ENCODE measurements at places on chromosomes 2 and 18.

GRCh38 chr2:219906114-219907010 lies 278.9 kb downstream of the SLC4A3 start:
- no peaks in the 10 kb centered on the region for H3K36me3 ChIP-seq
- H3K27ac ChIP-seq: no peak overlapping the region
- H3K4me1 ChIP-seq: peaks cover 4% of the 10 kb centered on the region
- DNase-seq: no peak
- H3K4me3 ChIP-seq: no peak overlapping the region

GRCh38 chr2:227436436-227437174 lies 35.4 kb upstream of the AGFG1 start:
- no peaks in the 10 kb centered on the region for H3K4me1 ChIP-seq
- H3K27ac ChIP-seq: no peak overlapping the region
- H3K27me3 ChIP-seq: peaks cover 4% of the 10 kb centered on the region
- DNase-seq: no peak

GRCh38 chr2:136334967-136335366 lies 217.0 kb upstream of the CXCR4 start:
- no peaks in the 10 kb centered on the region for H3K36me3 ChIP-seq
- no peak overlapping the region for H3K27ac ChIP-seq
- no peak overlapping the region for H3K4me3 ChIP-seq
- no peaks in the 10 kb centered on the region for H3K4me1 ChIP-seq

GRCh38 chr18:65547046-65547445 lies 203.8 kb upstream of the CDH7 start:
- no peak for DNase-seq
- H3K4me3 ChIP-seq: no peak overlapping the region
- no peaks in the 10 kb centered on the region for H3K27me3 ChIP-seq
- H3K36me3 ChIP-seq: no peaks in the 10 kb centered on the region

DNA sequence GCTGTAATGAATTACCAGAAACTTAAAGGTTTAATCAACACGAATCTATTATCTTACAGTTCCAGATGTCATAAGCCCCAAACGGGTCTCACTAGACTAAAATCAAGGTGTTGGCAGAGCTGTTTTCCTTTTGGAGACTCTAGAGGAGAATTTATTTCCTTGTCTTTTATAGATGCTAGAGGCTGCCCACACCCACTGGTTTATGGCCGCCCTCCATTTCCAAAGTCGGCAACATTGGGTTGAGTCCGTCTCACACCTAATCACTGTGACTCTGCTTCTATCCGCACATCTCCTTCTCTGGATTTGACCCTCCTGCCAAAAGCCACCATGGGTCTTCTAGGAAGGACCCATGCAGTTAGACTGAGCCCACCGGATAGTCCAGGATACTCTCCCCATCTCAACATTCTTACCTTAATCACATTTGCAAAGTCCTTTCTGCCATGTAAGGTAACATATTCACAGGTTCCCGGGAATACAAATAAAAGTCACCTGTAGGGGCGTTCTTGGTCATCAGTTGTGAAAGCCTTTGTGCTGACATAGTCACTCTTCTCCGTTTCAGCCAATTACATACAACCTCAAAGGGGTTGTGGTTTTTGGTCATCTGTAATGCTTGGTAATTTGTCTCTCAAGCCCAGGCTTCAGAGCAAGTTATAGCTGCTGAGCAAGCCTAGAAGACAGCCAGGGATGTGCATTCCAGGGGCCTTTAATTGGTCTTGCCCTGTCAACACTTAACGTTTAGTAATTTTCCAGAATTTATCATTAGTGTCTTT lies 179.4 kb downstream of the ANTXR1 start:
- H3K4me3 ChIP-seq: no peak overlapping the region
- H3K27me3 ChIP-seq: no peaks in the 10 kb centered on the region
- H3K4me1 ChIP-seq: peaks cover 46% of the 10 kb centered on the region
- DNase-seq: no peak

DNA sequence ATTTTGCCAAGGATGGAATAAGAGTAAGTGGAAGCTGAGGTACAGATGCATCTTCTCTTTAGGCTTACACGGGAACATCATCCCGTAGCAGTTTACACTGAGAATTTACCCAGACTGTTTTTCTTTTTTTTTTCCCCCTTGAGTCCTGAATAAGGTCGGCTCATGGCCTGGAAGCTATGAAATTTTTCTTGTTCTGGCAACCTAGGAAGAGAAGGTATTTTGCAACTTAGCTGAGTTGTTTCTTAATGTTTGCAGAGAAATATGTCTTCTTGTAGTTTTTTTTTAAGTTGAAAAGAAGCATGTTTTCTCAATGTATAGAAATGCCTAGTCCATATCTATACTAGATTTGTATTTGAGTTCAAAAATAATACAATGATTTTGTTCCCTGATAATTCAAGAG lies 712.5 kb downstream of the TDRD15 start:
- H3K27ac ChIP-seq: no peak overlapping the region
- no peaks in the 10 kb centered on the region for H3K27me3 ChIP-seq
- no peak for DNase-seq
- H3K4me1 ChIP-seq: no peaks in the 10 kb centered on the region

- H3K27ac ChIP-seq: no peak overlapping the region
- H3K27me3 ChIP-seq: peaks cover 48% of the 10 kb centered on the region
- no peak overlapping the region for H3K4me3 ChIP-seq
- no peaks in the 10 kb centered on the region for H3K4me1 ChIP-seq
- H3K36me3 ChIP-seq: no peaks in the 10 kb centered on the region
Measured at GRCh38 chr18:2325308-2325849, 245.9 kb downstream of the METTL4 start.

- no peak overlapping the region for H3K27ac ChIP-seq
- no peak for DNase-seq
- peaks cover 61% of the 10 kb centered on the region for H3K36me3 ChIP-seq
- H3K27me3 ChIP-seq: no peaks in the 10 kb centered on the region
- no peak overlapping the region for H3K4me3 ChIP-seq
Measured at GRCh38 chr2:105376010-105376409, 22.8 kb downstream of the FHL2 start.

GRCh38 chr2:134260713-134261112 lies 6.8 kb downstream of the MGAT5 start:
- H3K4me1 ChIP-seq: peaks cover 26% of the 10 kb centered on the region
- no peak for DNase-seq
- no peak overlapping the region for H3K4me3 ChIP-seq
- no peaks in the 10 kb centered on the region for H3K27me3 ChIP-seq
